Omental fat pad (tissue), 4 donors: ENCODE measurements at places on chromosomes 16 and 17.

DNA sequence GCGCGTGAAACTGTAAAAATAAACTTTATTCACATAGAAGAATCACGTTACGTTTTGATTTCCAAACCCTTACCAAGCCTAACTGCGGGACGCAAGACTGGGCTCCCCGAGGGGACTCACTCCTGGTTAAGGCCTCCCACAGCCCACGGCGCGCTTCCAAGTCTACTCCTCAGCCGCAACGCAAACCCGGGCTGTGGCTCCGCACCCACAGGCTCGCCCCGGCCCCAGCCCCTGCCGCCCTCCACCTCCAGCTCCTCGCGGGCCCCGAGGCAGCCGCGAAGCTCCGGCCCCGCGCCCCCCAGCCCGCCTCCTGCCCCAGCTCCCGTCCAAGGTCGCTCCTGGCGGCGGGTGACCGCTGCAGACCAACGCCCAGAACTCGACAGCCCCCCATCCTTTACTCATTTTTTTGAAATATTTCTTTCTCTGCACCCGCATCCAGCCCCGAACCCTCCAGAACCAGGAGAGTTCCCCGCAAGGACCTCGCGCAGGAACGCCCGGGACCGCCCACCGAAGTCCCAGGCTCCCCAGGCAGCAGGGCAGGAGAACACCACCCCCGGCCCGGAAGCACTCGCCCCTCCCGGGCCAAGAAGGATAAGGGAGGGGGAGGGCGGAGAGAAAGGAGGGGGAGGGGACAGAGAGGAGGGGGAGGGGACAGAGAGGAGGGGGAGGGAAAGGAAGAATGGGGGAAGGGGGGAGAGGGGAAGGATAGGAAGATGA lies 912 bp downstream of the USP22 start:
- peak; percentile 58 for DNase-seq

- no peak for DNase-seq
Observed at GRCh38 chr16:72113616-72113945, 19.9 kb downstream of the DHX38 start.

DNA sequence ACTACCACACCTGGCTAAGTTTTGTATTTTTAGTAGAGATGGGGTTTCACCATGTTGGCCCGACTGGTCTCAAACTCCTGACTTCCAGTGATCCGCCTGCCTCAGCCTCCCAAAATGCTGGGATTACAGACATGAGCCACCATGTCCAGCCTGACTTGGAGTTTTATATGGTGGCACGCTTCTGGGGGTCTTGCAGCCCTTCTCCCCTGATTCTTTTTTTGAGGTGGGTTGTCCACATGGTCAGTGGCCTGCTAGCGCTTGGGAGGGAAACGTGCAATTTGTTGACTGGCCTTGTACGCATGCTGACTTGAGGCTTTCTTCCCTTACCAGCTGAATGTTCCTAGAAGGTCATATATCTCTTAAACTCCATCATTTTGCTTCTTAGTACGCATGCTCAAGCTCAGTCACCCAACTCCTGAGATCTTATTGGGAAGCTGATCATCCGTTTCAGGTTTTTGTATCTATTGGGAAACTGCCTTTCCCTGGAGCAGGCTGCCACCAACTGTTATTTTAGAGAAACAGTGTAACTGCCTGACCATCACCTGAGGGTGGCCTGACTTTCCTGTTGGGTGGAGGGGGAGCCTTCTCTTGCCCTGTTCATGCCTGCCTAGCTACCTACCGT lies 13.7 kb upstream of the LDHD start:
- no peak for DNase-seq

DNA sequence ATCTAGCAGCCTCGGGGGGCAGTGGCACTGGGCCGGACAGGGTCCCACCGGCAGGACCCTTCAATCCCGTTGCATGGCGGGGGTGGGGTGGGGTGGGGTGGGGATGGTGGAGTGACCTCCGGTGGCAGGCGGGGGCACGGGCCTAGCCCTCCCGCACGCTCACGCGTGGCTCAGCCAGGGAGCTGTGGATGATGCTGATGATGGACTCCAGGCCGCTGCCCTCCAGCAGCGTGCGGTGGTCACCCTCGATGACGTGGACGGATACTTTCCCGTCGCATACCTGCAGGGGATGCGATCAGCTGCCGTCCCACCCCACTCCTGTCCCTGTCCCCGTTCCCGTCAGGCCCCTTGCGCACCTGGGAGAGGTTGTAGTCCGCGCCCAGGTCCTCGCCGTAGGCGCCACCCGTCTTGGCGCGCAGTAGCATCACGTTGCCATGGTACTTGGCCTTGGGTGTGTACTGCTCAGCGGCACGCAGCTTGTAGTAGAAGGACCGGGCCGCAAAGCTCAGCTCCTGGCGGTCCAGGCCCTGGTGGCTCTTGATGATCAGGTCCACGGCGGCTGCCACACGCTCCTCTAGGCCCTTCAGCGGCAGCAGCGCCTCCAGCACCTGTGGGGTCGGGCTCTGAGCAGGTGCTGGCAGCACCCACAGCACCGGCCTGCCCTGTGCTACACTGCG lies 13.5 kb upstream of the DUS1L start:
- DNase-seq = no peak

GRCh38 chr17:12739500-12739899 lies 49.8 kb upstream of the ARHGAP44 start:
- DNase-seq = no peak

GRCh38 chr17:41026715-41027471 lies at the start of gene KRTAP1-5:
TSS of gene KRTAP1-5 (minus strand) at chr17:41027208. CDS start at chr17:41027155, 53 bp downstream.
- DNase-seq = no peak

DNA sequence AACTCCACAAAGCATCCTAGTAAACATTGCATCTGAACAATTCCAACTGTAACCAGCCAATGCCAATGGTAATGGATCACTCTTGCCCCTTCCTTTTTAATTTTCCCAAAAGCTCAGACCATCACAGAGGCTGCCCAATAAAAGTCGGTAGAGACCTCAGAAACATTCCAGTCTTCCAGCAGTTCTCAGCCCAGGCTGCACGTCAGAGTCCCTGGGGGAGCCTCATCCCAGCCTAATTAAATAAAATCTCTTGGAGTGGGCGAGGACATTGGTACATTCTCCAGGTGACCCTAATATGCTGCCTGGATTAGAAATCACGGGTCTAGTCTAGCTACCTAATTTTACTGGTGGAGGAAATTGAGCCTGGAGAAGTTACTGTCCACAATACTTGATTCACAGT lies 117.1 kb upstream of the MYOCD start:
- DNase-seq = no peak

DNA sequence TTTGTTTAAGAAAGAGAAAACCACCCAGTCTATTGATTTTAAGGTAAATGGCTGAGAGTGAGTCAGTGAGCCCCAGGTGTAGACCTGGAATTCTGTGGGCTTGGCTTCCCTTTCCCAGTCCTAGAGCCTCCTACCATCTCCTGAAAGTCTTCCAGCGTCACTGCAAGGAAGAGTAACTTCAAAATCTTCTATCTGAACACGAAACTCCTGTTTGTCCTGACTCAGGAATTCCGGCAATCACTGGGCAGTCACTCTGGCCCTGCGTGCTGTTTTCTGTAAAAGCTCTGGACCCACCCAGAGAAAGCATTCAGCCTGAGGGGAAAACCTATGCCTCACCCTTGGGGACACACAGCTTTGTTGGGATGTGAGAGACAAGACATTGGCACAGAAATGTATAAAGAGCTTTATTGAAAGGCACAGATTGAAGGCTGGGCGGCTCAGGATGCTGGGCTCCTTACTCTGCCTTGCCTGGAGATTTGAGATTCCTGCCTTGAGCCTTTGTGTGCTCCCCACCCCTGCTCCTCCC lies 15.9 kb downstream of the MINK1 start:
- no peak for DNase-seq

GRCh38 chr17:39834017-39834416 lies 30.1 kb downstream of the IKZF3 start:
- no peak for DNase-seq

- DNase-seq = no peak
Observed at GRCh38 chr17:4116516-4116915, 26.3 kb downstream of the ZZEF1 start.

- DNase-seq = no peak
Observed at GRCh38 chr17:19614900-19615299, 33.7 kb upstream of the ALDH3A2 start.

DNA sequence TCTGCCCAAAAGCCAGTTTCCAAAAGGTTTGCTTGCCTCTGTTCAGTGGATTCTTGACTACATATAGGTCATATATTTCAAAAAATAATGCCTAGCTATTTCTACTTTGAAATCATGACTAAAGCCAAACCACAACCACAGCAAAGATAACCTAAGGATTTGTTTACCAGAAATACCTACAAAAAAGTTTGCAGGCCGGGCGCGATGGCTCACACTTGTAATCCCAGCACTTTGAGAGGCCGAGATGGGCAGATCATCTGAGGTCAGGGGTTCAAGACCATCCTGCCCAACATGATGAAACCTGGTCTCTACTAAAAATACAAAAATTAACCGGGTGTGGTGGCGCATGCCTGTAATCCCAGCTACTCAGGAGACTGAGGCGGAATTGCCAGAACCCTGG lies 15.2 kb downstream of the CARHSP1 start:
- peak; percentile 14 for DNase-seq

DNA sequence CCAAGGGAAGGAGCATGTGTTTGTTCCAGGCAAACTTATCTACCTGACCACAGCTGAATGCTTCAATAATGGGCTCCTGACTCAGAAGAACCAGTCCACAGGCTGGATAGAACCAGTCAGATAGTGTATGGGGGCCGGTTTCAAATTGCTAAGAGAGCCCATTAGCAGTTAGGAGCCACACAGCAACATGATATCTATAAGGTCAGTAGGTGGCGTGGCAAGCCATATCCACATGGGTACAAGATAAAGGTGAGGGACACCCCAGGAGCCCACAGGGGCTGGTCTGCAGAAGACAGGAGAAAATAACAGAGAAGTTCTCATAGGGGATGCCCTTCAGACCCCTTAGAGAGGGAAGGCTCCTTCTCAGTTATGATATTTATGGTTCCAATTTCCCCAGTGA lies 31.6 kb upstream of the CDRT15 start:
- DNase-seq = no peak

- DNase-seq = no peak
Observed at GRCh38 chr17:7072406-7072805, 7.6 kb downstream of the CLEC10A start.
